ENCODE measurements at places on chromosomes 2 and 18. TPM values are rescaled to one million over a fixed set of nuclear protein-coding genes. Genes with fewer than 3 reads are reported as not detected.

- DNase-seq: no peak
These were observed 58.1 kb upstream of the TMEM182 start for GRCh38 chr2:102703748-102704147.

The PLCL1 gene
- total RNA-seq: 17.7 TPM

DNA sequence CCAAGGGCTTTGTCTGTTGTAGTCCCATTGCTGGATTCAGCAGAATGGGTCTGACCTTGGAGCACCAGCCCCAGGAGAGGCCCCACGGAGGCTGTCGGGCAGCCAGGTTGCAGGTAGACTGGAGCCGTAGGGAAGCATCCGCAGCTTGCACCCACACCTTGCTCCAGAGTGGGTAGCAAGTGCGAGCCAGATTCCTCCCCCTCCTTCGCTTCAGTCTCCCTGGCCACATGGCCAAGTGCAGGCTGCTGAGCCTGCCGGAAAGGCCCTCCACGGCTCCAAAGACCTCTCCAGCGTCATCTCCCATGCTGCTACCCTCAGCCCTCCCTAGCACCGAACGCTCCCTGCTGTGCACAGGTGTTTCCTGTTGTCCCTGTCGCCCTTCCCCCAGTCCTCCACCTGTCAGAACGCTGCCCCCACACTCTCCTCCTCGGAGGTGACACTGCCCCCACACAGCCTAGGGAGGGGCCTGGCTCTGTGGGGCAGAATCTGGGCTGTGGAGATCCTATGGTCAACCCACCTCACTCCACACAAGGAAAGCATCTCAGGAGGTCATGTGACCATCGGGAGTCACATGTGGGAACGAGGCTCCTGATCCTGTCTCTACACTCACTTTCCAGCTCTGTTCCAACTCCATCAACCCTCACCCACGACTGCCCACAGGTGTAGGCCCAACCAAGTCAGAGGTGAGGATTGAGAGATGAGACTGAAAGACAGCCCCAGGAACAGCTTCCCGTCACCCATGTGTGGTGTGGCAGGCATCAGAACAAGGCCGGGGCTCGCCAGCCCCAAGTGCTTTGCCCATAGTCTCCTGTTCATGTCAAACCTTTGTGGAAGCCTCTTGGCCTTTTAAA is 8.3 kb downstream of the KCNF1 start:
- no peak for DNase-seq

The TIA1 gene
- 168 TPM for total RNA-seq

GRCh38 chr2:125961739-125962138 is 694.2 kb upstream of the GYPC start:
- DNase-seq: no peak

DNA sequence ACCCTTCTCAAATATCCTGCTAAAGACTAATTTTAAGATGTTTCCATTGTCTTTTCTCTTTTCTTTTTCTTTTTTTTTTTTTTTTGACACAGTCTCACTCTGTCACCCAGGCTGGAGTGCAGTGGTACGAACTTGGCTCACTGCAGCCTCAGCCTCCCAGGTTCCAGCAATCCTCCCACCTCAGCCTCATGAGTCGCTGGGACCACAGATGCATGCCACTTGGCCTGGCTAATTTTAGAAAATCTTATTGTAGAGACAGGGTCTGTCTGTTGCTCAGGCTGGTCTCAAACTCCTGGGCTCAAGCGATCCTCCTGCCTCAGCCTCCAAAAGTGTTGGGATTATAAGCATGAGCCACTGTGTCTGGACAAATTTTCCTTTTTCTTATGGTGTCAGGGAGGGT is 167.5 kb downstream of the MCFD2 start:
- DNase-seq: no peak

The NEUROD1 gene
- total RNA-seq: not detected

The EGR4 gene
- not detected for total RNA-seq

All from uterus (tissue), 4 donors.